Bronchial smooth muscle cell (primary cell): ENCODE measurements at places on chromosomes 3 and 15. TPM values are rescaled to one million over a fixed set of nuclear protein-coding genes. Genes with fewer than 3 reads are reported as not detected.

The SCAMP2 gene
- total RNA-seq, result 8.8 and 9.1 TPM in 2 replicates

The SLC12A6 gene
- 17.1 and 19.1 TPM in 2 replicates for total RNA-seq

The MORC1 gene
- total RNA-seq, result not detected in 2 replicates

The RAD54L2 gene
- total RNA-seq, result 9.9 and 11.2 TPM in 2 replicates

The VPS18 gene
- total RNA-seq, result 38.9 and 45.8 TPM in 2 replicates

The CSPG4 gene
- 30.7 and 42.1 TPM in 2 replicates for total RNA-seq

The PAQR5 gene
- total RNA-seq, result 2.8 and 2.9 TPM in 2 replicates

The SLTM gene
- total RNA-seq, result 58.8 and 61.2 TPM in 2 replicates

The GOLGA8J gene
- 0.09 TPM in 1 of 2 replicates, not detected in the other for total RNA-seq

The TMC3 gene
- total RNA-seq, result under 0.01 TPM in 1 of 2 replicates, not detected in the other

The SV2B gene
- under 0.01 TPM in 2 replicates for total RNA-seq

The ABI3BP gene
- total RNA-seq, result 3.5 and 12.0 TPM in 2 replicates

The GCNT3 gene
- 0.26 and 0.47 TPM in 2 replicates for total RNA-seq

The SLC22A14 gene
- under 0.01 and 0.17 TPM in 2 replicates for total RNA-seq

The SOX14 gene
- not detected in 2 replicates for total RNA-seq

The GPR176 gene
- total RNA-seq, result 37.4 and 58.8 TPM in 2 replicates

The PTX3 gene
- total RNA-seq, result 89.6 and 107 TPM in 2 replicates

The PARP6 gene
- total RNA-seq, result 12.3 and 18.1 TPM in 2 replicates

The GPX1 gene
- 375 and 450 TPM in 2 replicates for total RNA-seq

The PTPRG gene
- total RNA-seq, result 28.7 and 32.6 TPM in 2 replicates

The TUSC7 gene
- under 0.01 TPM in 1 of 2 replicates, not detected in the other for total RNA-seq

The BUB1B gene
- total RNA-seq, result 1.5 and 3.0 TPM in 2 replicates

The ADAMTS7 gene
- total RNA-seq, result 1.1 and 4.1 TPM in 2 replicates

The STT3B gene
- 143 and 211 TPM in 2 replicates for total RNA-seq

The RBMS3 gene
- total RNA-seq, result 43.2 and 50.8 TPM in 2 replicates

The LXN gene
- 269 and 374 TPM in 2 replicates for total RNA-seq
